SK-N-DZ (cell line): ENCODE measurements at places on chromosomes 11 and 22.
A peak's percentile ranks its signal among the peaks of the same experiment; 100 is the strongest.

DNA sequence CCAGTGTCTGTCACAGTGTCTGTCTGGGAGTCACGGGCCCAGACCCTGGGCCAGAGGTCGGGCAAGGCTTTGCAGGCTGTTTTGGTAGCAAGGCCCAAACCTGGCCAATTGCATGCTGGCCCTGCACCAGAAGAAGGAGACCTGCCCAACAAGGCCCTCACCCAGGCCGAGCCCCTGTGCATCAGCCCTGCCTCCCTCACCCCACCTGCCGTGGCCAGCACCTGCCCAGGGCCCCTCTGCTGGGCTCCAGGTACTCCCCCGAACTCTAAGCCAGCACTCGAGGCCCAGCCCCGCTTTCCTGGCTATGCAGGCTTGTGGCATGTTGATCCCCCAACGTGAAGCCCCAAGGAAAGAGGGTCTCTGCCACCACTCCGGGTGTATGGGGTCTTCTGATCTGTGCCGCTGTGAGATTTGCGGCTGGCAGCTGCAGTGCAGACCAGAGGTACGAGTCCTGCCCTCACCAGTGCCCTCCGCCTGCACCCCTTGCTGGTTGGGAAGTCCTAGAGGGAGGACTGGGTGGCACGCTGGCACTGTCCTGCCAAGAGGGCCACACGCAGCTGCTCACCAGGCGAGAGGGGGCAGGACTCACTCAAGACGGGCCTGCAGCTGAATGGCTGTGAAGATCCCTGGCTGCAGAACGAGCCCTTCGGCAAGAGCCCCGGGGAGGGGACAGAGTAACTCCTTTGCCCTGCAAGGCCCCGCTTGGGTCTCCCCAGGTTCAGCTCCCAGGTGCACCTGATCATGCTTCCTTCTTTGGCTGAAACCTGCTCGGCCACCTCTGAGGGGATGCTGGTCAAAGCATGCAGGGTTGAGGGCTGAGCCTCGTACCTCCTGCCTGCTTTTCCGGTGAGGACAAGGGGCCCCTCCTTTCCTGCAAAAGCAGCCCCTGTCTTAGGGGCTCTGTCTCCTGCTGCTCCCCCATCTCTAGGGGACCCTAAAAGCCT, 6.7 kb upstream of the SEPTIN5 start:
- no peak for DNase-seq

DNA sequence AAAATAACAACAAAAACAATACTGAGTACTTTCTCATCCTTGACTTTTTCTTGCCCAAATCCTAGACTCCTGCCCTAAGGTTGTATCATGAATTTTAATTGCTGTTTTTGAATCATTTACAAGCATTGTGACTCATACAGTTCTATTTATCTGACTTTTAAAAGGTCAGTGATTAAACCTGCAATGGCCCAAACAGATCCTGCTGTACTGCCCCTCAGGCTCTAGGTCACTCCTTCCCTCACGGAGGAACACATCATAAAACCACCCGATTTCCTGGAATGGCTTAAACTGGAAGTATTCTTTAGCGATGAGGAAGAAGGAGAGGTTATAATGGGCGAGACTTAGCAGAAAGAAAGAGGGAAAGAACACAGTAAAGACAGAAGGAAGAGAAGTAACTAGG, 12.3 kb downstream of the ARFGAP3 start:
- DNase-seq: no peak

GRCh38 chr22:47144791-47145425, 382.5 kb downstream of the TBC1D22A start:
- no peak for DNase-seq

GRCh38 chr11:119338965-119339588, 1.6 kb downstream of the C1QTNF5 start:
- DNase-seq: no peak

- DNase-seq: no peak
Measured at GRCh38 chr11:41978945-41979344, 519.5 kb upstream of the LRRC4C start.

DNA sequence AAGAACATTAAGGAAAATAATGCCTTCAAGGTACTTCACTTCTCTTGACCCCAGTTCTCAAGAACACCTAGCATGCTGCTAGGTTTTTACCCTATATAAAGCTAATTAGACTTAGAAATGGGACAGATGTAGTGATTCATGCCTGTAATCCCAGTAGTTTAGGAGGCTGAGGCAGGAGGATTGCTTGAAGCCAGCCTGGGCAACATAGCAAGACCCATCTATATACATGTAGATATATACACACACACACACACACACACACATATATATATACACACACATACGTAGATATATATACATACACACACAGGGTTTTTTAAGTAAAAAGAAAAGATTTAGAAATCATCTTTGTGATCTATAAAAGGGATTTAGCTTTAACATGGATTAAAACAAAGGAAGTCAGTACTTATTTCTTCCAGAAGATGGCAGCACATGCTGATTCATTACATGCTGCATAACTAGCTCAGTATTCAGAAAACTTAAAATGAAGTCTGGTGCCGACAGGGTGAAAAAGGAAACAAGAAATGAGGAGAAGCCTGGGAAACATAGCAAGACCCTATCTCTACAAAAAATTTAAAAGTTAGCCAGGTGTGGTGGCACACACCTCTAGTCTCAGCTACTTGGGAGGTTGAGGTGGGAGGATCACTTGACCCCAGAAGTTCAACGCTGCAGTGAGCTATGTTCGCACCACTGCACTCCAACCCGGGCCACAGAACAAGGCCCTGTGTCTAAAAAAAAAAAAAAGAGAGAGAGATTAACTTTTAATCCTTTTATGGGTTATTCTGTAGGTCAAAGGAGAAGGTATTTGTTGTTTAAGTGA, 28.5 kb upstream of the RBX1 start:
- DNase-seq: peak; percentile 47

DNA sequence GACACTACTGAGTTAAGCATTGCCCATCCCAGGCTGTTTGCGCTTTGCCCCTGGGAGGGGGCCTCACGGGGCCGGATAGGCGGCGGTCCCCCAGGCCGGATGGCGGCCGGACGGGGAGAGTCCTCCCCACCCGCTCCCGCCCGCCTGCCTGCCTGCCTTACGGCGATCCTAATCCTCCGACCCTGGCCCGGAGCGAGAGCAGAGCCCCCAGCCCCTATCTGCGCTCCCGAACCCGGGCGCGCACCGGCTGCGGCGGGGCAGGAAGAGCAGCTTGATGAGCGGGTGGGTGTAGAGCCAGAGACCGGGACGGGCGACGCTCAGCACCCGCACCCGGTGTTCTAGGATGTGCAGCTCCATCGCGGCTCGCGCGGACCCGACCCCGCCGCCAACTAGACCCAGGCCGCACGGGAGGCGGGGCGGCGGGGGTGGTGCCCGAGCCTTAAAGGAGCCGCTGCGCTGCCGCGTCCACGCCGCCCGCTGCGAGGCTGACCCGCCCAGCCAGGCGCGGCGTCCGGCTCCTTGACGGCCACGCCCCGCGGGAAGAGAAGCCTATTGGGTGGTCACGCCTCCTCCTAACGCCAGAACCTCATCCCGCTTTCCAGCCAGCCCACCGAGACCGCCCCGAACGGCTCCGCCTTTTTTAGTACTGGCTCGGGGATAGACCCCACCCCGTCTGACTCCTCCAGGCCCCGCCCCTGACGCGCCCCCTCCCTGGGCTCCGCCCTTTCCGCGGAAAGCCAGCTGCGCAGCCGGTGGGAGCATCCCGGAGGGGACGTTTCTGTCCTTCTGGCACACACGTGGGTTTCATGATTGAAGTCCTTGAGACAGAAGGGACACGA, at the start of gene CASTOR1:
TSS of gene CASTOR1 (minus strand) at position 365 of the 839 bp plus-strand sequence. CDS start at position 357, 8 bp downstream.
- DNase-seq: peak; percentile 99

GRCh38 chr22:40975366-40975765, 24.2 kb downstream of the RBX1 start:
- no peak for DNase-seq

DNA sequence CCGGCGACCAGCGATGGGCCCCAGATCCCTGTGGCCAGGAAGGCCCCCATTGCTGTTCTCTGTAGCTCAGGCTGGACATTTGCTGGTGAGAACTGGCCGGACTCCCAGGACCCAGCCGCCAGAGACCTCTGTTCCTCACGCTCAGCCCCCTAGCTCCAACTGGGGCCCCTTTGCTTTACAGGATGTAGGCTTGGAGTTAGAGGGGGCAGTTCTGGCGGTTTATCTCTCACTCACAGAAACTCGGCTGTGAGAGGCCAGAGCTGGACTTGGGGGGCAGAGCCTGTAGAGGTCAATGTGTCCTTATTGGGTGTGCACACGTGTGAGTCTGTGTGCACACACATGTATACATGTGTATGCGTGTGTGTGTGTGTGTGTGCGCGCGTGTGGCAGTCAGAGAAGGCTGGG, 502 bp downstream of the SMIM38 start:
- DNase-seq: no peak

GRCh38 chr22:24305260-24305692, 34.6 kb downstream of the SPECC1L start:
- DNase-seq: no peak

- peak; percentile 71 for DNase-seq
Measured at GRCh38 chr11:107858217-107859070, at the start of gene SLC35F2. SLC35F2 (minus strand) TSS chr11:107858787; CDS start chr11:107858767, 20 bp downstream.

DNA sequence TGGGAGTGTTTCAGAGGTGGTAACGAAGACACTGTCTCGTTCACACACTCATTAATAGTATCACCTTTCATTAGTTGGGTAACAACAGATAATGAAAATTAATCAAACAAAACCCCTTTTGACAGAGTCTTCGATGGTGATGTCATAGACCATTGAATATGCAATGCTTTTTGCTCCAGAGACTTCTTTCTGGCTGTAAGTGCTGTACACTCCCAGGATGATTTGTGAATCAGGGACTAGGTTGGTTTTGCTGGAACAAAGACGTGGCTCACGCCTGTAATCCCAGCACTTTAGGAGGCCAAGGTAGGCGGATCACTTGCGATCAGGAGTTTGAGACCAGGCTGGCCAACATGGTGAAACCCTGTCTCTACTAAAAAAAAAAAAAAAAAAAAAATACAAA, 9.5 kb upstream of the RASSF10 start:
- no peak for DNase-seq

- no peak for DNase-seq
Measured at GRCh38 chr22:24009227-24010017, 1.7 kb upstream of the CABIN1 start.

GRCh38 chr11:14335712-14336111, 23.3 kb downstream of the RRAS2 start:
- no peak for DNase-seq

DNA sequence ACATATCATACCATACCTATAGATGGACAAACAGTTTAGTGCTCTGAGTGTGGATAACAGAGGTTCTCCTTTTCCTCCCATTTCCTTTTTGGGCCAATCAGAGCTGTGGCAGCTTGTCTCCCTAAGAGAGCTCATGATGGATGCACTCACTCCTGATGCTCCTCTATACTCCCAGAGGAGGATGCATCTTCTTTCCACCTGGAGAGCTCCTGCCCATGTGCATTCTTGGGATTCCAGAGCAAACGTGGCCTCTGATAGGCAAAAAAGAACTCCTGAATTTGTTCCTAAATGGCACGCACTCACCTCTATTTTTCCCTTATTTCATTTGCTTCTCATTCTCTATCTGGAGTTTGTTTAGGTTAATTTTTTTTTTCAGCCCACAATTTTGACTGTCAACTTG, 2.9 kb downstream of the MRGPRX3 start:
- DNase-seq: no peak

DNA sequence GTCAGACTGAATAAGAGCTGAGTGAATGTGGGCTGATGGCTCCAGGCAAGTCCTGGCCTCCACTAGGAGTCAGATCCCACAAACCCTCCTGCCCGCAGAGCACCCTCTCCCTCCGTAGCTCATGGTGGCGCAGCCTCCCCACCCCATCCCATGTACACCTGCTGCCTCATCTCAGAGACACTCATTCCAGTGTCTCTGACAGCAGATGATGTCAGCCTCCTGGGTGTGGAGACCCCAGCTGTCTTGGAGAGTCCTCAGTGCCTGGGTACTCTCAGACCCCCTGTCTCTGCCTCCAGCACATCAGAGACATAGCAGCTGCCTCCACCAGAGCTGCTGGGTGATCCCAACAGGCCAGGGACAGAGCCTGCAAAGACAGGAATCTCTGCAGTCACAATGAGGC, 9.5 kb downstream of the IGLL5 start:
- DNase-seq: no peak

DNA sequence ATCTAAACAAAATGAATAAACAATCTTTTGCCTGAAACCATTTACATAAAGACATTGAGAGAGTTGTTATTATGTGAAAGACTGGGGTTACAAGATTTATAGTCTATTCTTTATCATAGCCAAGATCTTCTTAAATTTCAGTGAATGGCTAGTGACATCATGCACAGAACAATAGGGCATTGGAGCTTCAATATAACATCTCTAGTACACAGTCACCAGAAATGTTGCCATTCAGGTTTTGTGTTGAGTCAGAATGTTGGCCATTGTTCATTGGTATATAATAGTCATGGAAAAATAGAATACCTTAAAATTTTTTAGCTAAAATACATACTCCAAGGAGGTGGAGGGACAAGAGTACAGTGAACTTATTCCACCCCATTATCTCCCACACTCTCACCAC, 44.3 kb downstream of the SLC5A12 start:
- DNase-seq: no peak

DNA sequence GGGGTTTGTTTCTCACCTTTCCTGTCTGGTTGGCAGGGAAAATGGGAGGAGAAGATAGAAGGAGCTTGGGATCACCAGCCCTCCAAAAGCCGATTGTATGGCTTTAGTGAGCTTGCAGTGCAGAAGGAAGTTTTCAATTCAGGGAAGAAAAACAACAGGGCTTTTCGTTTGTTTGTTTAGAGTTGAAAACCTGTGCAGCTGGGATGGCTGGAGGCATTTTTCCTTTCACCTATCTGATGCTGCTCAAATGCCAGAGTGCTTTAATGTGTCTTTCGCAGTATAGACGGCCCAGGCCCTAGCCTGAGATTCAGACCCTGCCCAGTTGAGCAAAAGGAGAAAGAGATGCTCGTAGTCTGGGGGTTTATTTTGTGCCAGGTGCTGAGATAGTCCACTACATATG, 87.9 kb downstream of the INSC start:
- no peak for DNase-seq

DNA sequence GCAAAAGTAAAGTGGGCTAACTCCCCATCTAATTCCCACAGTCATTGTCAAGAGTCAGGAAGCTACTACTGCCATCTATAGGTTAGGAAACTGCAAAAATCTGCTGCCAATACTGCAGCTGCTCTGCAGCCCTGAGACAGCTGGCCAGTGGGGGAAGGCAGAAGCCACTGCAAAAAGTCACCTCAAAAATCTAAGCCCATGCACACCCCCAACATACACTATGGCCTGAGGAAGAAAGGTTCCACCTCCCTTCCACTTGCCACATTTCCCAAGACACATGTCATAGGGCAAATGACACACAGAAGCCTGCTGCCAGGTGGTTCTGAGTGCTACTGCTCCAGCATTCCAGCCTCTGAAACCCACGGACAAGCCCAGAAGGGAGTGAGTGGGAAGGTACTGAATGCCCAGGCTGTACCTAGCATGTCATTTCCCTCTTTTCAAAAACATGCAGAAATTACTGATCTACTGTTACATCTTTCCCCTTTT, 36.9 kb downstream of the DGCR2 start:
- peak; percentile 18 for DNase-seq

GRCh38 chr11:17807034-17807433, 72.5 kb downstream of the KCNC1 start:
- no peak for DNase-seq

DNA sequence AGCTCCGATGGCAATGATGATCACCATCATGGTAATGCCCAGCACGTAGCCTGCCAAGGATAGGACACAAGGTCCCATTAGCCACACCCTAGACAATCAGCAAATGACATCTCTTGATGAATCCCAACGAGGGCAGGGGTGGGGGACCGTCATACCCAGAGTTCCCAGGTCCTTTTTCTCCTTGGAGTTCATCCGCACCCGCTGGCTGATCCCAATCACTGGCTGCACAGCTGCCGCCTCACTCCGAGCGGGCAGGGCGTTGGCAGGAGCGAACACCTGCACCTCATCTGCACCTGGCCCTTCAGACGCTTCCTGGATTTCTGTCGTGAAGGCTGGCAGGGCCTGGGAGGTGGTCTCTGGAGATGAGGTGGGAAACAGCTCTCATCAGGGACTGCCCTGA, 2.9 kb downstream of the PIK3IP1 start:
- DNase-seq: no peak
